ENCODE measurements at places on chromosomes 1 and 21.

DNA sequence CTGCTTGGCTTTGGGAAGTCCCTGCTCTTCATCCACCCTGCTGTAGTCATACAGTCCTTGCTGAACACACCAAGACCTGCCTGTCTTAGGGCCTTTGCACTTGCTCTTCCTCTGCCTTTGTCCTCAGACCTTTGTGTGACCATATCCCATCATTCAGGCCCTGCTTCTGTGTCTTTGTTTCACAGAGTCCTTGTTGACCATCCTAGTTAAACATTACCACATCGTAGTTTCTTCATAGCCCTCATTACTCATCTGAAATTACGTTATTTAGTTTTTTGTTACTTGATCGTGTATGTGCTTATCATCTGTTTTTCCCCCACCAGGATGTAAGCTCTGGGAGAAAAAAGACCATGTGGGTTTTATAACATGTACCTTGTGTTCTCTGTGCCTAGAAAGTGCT, 18.3 kb upstream of the SPRR5 start:
- DNase-seq: no peak

GRCh38 chr1:50667710-50668356, 244.6 kb upstream of the DMRTA2 start:
- DNase-seq: no peak

DNA sequence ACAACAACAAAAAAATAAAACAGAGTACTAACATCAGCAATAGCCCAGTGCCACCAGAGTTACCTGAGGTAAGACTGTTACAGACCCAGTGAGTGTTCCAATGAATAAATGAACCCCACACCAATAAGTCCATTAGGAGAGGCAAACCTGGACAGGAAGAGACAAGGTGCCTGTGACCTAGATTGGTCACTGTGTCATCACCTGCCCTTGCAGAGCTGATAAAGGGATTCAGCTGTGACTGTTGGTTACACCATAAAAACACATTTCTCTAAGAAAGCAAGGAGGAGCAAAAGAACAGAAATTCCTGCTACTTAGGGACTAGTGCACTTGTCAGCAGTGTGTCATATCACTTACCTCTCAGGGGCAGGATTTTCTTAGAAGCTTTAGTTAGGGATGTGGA, 37.5 kb downstream of the CD2 start:
- no peak for DNase-seq

- no peak for DNase-seq
Observed at GRCh38 chr1:114764689-114765088, 6.9 kb upstream of the CSDE1 start.

DNA sequence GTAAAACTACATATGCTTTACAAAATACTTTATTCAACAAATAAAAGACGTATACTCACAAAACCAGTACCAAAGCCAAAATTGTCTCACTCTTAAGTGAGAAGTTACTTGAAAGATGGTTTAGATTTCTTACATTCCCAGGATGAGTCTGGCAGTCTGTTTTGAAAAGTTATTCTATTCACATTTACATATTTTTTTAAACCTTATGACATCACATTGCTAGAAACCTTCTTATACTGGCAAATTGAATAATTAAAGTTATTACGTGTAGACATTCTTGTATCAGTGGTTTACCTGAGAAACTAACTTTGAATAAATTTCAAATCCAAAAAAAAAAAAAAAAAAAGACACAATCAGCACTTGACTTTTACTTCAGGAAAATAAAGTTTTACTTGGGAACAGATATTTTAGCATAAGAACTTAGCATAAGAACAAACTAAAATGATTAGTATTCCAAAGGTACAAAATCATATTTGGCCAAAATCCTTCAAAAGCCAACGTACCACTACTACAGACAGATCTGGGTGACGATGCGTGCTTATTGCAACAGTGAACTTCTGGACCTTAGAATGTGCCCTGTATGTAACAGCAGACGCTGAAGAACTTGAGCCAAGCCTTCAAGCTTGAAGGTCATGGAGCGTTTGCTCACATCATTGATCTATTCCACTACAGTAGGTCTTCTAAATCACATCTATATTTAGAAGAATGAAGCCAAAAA, 2.5 kb downstream of the CDC42BPA start:
- DNase-seq: no peak

DNA sequence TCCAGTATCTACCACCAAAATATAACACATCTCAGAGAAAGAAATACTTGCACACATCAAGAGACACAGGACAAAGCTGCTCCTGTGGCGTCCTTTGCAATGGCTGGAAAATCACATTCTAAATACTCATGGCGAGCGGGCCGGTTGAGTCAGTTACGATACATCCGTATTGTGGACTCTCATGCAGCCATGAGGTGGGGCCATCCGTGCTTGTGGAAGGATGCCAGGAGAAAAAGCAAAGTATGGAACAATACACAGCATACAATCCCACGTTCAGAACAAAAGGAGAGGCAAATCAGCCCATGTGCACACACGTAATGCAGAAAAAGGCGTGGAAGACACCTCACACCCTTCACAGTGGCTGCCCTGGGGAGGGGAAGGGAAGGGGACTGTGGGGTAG, 13.1 kb downstream of the ATP13A2 start:
- DNase-seq: no peak

DNA sequence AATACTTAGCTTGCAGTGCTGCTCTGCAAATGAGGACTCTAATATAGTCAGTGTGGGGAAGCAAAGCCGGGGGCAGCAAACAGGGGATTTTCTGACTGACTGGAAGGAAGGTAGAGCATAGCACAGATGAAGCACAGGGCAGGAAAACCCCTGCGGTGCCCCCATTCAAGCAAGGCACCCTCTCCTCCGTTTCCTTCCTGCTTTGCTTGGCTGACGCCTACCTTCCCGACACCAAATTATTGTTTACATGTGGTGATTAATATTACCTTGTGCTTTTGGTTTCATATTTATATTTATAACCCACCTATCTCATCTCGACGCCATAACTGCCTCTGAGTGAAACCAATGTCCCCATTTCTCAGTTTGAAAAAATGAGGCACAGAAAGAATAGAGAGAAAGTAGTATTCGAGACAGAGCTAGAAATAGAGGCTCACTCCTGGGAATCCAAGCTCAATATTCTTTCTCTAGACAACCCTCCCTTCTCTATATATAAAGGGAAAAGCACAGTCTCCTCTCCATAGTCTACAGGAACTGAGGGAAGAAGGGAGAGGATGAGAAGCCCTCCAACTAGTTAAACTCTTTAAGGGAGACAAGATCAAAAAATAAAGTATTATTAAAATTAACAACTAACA, 41.3 kb downstream of the PIK3C2B start:
- DNase-seq: no peak

DNA sequence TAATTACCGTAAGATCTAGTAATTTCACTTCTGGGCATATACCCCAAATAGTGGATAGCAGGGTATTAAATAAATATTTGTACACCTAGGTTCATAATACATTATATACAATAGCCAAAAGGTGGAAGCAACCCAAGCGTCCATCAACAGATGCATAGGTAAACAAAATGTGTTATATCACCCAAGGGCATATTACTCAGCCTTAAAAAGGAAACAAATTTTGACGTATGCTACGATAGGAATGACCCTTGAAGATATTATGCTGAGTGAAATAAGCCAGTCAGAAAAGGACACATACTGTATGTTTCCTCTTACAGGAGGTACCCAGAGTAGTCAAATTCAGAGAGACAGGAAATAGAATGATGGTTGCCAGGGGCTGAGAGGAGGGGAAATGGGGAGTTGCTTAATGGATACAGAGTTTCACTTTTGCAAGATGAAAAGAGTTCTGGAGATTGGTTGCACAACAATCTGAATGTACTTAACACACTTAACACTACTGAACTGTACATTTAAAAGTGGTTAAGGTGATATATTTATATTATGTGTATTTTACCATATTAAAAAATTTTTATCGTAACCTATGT, 36.6 kb upstream of the KCTD3 start:
- DNase-seq: peak; percentile 77

DNA sequence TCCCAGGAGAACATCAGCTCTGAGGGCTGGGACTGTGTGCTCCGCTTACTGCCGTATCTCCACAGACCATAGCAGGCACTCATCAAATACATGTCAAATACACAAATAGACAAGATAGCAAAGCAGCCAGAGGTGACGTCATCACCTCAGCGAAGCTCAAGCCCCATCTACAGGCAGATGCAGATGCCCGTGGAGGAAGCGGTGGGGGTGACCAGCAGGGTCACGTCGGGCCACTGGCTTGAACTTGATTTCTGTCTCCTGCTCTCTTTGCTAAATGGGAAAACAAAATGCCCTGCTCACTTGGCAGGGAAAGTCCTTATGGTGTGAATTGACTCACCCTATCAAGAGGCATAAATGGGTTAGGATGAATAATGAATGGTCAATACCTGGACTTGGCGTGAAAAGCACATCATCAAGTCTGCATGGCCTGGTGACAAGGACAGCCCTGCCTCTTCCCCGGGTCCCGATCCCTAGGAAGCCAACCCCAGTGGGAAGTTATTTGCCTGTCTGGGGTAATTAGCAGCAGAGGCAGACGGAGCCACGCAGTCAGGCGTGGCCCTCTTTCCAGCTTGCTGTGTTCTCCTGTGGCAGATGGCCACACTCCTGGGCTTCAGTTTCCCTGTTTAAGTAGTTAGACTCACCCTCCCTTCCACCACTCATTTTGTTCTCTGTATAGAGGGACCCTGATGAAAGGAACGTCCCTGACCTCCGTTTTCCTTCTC, 536.0 kb downstream of the NPHP4 start:
- no peak for DNase-seq

DNA sequence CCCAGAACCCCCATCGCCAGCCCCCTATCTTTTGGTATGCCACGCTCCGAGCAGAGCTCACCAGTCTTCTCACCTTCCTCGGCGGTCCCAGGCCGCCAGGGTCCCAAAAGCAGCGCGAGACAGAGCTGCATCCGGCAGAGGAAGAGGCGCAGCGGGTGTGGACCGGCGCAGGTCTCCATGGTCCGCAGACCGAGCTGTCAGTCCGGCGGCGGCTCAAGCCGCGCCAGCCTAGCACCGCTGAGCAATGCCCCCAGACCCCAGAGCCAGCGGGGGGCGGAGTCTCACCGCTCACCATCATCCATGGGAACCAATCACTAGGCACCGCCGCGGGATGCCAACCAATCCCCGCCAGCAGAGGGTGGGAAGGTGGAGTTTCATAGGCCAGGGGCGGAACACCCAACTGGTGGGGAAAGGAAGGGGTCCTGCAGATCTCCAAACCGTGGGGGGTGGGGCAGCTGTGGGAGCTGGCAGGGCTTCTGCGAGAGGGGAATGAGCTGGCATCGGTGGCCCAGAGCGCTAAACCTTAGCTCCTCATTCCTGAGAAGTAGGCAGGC, at the start of gene EPHA10:
Gene EPHA10, minus strand, starts transcription at position 233 of the 554 bp plus-strand sequence. Its CDS starts 54 bp downstream, at position 179.
- no peak for DNase-seq

GRCh38 chr1:191290441-191290840, 812.8 kb upstream of the BRINP3 start:
- no peak for DNase-seq

GRCh38 chr1:66245691-66246090, 288.3 kb upstream of the SGIP1 start:
- DNase-seq: no peak

GRCh38 chr1:203271018-203271743, 34.1 kb upstream of the BTG2 start:
- peak; percentile 83 for DNase-seq

- DNase-seq: no peak
Observed at GRCh38 chr1:5393603-5394002, 598.6 kb downstream of the NPHP4 start.

GRCh38 chr1:177755851-177756560, 213.9 kb downstream of the SEC16B start:
- no peak for DNase-seq

DNA sequence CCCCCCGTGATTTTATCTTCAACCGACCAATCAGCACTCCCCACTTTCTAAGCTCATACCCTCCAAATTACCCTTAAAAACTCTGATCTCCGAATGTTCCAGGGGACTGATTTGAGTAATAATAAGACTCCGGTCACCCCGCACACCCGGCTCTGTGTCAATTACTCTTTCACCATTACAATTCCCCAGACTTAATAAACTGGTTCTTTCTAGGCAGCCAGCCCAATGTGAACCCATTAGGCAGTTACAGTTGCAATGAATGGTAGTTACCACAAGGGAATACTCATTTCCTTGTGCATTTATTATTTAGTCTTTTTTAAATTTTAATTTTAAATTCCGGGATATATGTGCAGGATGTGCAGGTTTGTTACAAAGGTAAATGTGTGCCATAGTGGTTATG, 177.9 kb downstream of the HFM1 start:
- no peak for DNase-seq

DNA sequence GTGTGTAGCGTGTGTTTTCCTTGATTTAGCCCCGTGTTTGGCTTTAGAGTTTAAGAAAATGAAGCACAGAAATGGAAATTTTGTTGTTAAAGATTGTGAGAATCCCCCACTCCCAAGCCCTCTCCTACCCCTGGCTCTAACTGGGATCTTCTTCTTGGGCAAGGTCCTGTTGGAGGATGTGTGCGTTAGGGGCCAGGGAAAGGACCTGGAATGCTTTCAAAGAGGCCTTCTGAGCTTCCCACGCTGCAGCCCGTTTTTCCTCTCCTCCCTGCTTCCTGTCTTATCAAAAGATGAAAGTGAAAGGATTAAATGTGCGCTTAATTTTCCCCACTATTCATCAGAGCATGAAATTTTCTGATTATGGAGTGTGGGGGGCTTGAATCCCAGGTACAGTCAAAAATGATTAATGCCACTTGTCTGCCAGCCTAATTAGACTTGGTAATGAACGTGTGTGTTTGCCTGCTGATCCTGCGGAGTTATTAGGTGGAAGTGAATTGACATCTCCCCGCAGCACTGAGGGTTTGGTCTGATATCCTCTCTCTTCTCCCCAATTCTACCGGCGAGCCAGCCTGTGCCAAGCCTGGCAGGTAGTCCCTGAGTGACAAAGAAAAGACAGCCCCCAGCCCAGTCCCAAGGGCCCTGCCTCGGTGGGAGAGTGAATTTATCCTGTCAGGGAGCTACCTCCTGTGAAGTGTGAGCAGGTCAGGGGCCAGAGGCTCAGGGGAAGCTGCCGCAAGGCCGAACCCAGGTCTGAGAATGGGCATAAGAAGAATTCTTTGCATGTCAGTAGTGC, 4.9 kb downstream of the RASSF5 start:
- DNase-seq: no peak

- no peak for DNase-seq
Observed at GRCh38 chr21:41965461-41966013, 11.7 kb upstream of the C2CD2 start.

GRCh38 chr1:159171254-159171687, at the start of gene CADM3:
Gene CADM3 (plus strand): TSS chr1:159171615. CDS start chr1:159171766, 151 bp downstream.
- no peak for DNase-seq

DNA sequence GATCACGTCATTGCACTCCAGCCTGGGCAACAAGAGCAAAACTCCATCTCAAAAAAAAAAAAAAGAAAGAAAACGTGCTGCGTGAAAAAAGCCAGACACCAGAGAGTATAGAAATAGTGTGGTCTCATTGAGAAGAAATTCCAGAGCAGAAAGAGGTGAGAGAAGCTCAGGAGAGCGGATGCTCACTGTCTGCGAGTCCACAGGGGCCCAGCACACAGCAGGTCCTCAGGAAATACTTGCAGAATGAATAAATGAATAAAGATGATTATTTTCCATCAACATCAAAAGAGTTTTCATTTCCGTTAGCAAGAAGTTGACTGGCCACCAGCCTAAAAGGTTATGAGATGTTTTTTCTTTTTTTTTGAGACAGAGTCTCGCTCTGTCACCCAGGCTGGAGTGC, 14.4 kb downstream of the CASP9 start:
- no peak for DNase-seq

GRCh38 chr1:54549181-54549924, 1.3 kb downstream of the ACOT11 start:
- DNase-seq: no peak

GRCh38 chr1:116712510-116712909, 41.7 kb upstream of the CD2 start:
- DNase-seq: no peak

- no peak for DNase-seq
Observed at GRCh38 chr1:6316240-6317097, 55.6 kb upstream of the GPR153 start.

GRCh38 chr1:6554031-6554906, at the start of gene NOL9:
Gene NOL9 (minus strand): TSS chr1:6554513. CDS start chr1:6554502, 11 bp downstream.
- DNase-seq: peak; percentile 78
